ENCODE measurements at places on chromosomes 3 and 15. TPM values are rescaled to one million over a fixed set of nuclear protein-coding genes. Genes with fewer than 3 reads are reported as not detected.
A peak's percentile ranks its signal among the peaks of the same experiment; 100 is the strongest.

- no peak overlapping the region for H3K4me3 ChIP-seq
- H3K4me1 ChIP-seq: no peaks in the 10 kb centered on the region
- no peak overlapping the region for H3K27ac ChIP-seq
These were observed 265.6 kb downstream of the CTNNB1 start for GRCh38 chr3:41464858-41465257.

GRCh38 chr15:54017959-54018358, 39.7 kb downstream of the UNC13C start:
- no peaks in the 10 kb centered on the region for H3K4me1 ChIP-seq
- no peak for DNase-seq

DNA sequence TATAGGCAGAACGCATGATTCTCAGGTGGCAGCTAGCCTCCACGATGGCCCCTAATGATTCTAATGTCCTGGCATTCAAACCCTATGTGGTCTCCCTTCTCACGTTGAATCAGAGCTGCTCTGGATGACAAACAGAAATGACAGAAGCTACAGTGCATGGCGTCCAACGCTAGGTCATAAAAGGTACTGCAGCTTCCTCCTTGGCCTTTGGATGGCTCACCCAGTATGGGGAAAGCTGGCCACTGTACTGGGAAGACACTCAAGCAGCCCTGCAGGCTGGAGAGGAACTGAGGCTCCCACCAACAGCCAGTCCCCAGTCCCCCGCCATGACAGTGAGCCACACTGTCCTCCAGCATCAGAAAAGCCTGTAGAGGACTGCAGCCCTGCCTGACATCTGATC, 286.3 kb downstream of the FAM43A start:
- H3K27ac ChIP-seq: no peak overlapping the region
- no peaks in the 10 kb centered on the region for H3K4me1 ChIP-seq
- H3K27me3 ChIP-seq: no peaks in the 10 kb centered on the region
- H3K36me3 ChIP-seq: no peaks in the 10 kb centered on the region

GRCh38 chr3:13214847-13215472, 141.7 kb upstream of the IQSEC1 start:
- H3K4me3 ChIP-seq: no peak overlapping the region
- H3K4me1 ChIP-seq: no peaks in the 10 kb centered on the region
- no peaks in the 10 kb centered on the region for H3K36me3 ChIP-seq

GRCh38 chr3:121834157-121834670, 646 bp downstream of the IQCB1 start:
- H3K27ac ChIP-seq: peak overlapping the region; percentile 78
- H3K36me3 ChIP-seq: no peaks in the 10 kb centered on the region
- H3K27me3 ChIP-seq: no peaks in the 10 kb centered on the region
- H3K4me3 ChIP-seq: peak overlapping the region; percentile 63

Gene FILIP1L
- polyA plus RNA-seq: 18.1 TPM

Gene GABRR3
- polyA plus RNA-seq: not detected

Measured in small intestine (tissue), 16 donors.